ENCODE measurements at places on chromosomes 7 and 10. TPM values are rescaled to one million over a fixed set of nuclear protein-coding genes. Genes with fewer than 3 reads are reported as not detected.

DNA sequence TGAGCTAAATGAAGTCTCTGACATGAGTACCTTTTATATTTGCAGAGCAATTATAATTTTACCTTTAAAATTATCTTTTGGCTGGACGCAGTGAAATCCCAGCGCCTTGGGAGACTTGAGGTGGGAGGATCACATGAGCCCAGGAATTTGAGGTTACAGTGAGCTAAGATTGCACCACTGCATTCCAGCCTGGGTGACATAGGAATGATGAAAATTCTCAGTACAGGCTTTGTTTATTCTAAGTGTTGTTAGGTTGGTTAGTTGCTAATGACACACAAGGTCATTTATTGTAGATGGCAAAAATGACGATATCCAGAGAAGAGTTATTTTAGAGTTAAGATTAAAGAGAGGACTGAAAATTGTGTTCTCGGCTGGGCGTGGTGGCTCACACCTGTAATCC lies 87.6 kb downstream of the XRCC2 start:
- DNase-seq = no peak

GRCh38 chr10:12906051-12906541 lies 95.4 kb downstream of the CCDC3 start:
- peak; percentile 56 for DNase-seq

GRCh38 chr10:78717200-78717599 lies 351.6 kb upstream of the ZMIZ1 start:
- no peak for DNase-seq

The ALDH18A1 gene
- total RNA-seq = 111 TPM

The SPDYE3 gene
- total RNA-seq = not detected

The SPDYE6 gene
- not detected for total RNA-seq

DNA sequence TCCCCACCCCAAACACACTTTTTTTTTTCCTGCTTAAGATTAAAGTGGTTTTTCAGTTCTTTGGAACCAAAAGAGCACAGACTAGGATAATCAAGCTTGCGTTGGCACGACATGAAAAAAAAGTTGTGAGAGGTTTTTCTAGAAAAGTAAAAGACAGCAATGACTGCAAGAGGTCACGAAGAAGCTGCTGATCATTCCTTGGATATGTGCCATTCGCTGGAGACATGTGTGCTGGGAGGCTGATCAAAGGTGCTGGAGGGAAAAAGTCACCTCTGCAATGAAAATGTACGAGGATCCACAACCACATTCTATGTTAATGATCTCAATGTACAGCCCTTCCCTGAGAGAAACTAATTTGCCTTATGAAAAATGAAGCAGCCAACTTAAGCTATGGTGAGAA lies 5.4 kb downstream of the AKR1B1 start:
- no peak for DNase-seq

DNA sequence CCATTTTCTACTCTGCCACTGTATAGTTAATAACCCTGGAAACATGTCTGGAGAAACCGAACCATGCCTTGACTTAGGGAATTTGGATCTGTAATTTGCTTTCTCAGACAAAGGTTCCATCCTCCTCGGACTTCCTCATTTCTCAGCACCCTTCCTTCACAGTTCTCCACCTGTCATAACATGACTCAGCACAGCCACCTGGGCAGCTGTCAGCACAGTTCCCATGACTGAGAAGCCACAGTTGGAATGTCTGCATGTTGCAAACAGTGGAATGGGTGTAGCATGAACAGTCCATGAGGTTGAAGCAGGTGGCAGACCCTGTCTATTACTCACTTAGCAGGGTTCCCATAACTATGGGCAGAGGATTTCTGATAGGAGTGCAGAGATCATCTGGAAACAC lies 634 bp upstream of the OR9A4 start:
- DNase-seq = no peak

GRCh38 chr10:96921655-96922054 lies 89.6 kb downstream of the LCOR start:
- DNase-seq = no peak

DNA sequence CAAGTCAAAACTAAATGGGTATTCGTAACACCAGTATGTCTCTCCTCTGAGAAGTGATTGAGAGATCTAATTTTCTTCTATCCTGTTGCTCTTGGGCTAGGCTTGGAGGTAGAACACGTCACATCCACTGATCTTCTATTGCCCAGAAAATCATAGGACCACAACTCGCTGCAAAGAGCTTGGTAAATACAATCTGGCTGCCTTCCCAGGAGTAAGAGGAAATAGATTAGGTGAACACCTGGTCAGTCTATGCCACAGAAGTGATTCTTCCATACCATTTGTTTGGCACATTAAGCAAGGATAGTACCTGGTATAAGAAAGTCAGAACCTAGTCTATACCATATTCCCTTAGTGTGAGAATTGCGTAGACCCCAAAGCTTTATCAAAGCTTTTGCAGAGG lies 129.3 kb upstream of the PHYHIPL start:
- no peak for DNase-seq

The ANKRD7 gene
- total RNA-seq = not detected
